ENCODE measurements at places on chromosomes 4 and X. TPM values are rescaled to one million over a fixed set of nuclear protein-coding genes. Genes with fewer than 3 reads are reported as not detected.

GRCh38 chrX:17732138-17732783, 5.0 kb upstream of the SCML1 start:
- no peak for DNase-seq

- no peak for DNase-seq
Observed at GRCh38 chr4:56326363-56326762, 60.9 kb downstream of the AASDH start.

DNA sequence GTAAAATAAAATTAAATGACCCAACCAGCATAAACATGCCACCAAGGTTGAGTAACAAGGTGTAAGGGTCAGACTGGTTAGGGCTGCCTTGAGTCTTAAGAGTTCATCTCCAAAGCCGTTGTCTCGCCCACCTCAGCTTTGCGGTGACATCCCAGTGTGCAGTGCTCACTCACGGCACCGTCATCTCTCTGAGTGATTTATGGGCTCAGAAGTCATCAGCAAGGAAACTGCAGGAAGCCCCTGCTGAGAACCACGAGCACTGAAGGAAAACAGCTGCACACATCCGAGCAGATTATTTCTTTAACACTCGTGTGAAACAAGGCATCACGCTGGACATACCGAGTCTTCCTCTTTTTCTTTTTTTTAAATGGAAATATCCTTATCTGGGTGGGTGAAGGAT, 411.1 kb downstream of the TRIML1 start:
- no peak for DNase-seq

GRCh38 chr4:114659386-114660008, 60.9 kb downstream of the UGT8 start:
- DNase-seq: peak; percentile 56

- no peak for DNase-seq
Observed at GRCh38 chr4:30553706-30554105, 166.5 kb upstream of the PCDH7 start.

DNA sequence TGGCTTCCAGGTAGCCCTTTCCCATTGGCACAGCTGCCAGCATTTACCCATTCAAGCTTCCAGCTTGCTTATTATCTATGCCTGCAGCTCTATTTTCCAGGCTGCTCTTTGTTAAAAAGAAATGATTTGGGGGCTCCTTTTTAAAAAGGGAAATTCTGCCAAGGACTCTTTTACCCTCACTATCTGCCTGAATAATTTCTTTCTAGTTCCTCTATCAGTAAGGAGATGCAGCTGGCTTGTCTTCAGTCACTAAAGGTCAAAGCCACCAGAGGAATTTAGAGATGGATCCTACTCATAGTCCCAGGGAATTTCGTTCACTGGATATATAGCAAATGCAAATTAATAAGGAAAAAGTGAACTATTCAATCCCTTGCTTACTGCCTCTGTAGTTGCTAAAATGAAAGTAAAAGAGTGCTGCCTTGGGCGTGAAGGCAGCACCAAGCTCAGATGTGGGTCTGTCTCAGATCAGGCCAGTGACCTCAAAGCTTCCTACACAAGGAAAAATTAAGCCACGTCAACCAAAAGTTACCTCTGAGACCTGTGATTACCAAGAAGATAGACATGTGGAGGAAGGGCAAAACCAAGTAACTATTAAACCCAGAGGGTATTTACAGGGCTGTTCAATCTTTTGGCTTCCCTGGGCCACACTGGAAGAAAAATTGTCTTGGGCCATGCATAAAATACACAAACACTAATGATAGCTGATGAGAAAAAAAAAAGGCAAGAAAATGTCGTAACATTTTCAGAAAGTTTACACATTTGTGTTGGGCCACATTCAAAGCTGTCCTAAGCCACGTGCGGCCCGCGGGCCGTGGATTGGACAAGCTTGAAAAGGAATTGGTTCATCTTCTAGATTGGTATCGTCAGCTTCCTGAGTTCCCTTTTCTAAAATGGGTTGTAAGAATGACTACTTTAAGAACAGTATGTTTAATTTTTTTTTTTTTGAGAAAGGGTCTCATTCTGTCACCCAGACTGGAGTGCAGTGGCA, 5.3 kb downstream of the ARSF start:
- no peak for DNase-seq

PAGE5 gene
- total RNA-seq: not detected

DNA sequence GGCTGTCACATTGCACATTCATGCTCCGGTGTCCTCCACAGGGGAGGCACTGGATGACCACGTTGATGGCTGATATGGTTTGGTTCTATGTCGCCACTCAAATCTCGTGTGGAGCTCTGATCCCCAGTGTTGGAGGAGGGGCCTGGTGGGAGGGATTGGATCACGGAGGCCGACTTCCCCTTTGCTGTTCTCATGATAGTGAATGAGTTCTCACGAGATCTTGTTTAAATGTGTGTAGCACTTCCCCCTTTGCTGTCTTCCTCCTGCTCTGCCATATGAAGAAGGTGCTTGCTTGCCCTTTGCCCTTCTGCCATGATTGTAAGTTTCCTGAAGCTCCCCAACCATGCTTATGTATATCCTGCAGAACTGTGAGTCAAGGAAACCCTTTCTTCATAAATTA, 22.3 kb upstream of the NAT8L start:
- no peak for DNase-seq

DNA sequence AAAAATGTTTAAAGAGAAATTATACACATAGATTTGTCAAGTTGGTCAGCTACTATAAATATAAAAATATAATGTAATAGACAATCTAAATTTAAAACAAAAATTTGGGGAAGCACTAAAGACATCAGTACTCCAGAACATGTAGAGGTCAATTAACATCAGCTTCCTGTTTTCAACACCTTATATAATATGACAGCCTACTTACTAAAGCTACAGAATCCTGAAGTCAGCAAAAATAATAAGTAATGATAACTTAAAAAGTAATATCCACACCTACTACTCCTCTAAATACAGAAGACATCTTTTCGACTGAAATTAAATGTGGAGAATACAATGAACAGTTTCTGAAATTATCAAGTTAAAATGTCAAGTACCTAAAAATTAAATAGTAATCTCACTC, 118.6 kb downstream of the LRBA start:
- no peak for DNase-seq

DNA sequence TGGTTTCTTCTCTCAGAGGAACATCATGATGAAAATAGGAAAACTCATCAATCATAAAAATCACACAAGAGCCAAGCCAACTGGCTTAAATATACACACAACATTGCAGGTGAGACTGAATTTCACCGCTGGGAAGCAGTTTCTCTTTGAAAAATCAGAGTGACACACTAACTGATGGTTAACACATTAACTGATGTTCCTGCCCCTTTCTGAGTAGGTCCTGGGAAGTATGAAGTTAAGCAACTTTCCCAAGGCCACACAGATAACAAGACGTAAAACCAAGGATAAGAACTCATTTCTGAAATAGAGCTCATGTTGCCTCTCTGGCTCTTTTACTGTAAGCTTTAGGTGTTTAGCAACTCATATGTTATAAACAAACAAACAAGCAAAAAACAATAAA, 813.7 kb upstream of the HS3ST1 start:
- no peak for DNase-seq

- no peak for DNase-seq
Observed at GRCh38 chr4:173319696-173320095, 14.5 kb downstream of the HMGB2 start.

DNA sequence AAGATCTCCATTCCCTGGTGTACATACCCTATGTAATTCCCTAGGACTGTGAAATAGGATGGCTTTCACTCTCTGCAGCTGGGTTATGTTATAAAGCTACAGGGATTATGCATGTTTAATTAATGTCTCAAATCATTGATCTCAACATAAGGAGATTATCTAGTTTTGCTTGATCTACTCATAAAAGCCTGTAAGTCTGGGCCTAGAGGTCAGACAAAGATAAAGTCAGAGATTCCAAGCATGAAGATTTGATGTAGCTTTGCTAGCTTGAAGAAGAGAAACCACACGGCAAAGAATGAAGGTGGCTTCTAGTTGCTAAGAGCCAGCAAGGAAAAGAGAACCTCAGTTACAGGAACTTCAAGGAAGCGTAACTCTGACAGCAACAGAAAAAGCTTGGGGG, 456.9 kb downstream of the CCSER1 start:
- no peak for DNase-seq

RASSF6 gene
- total RNA-seq: 0.66 TPM

SYTL4 gene
- total RNA-seq: 1.2 TPM

DNA sequence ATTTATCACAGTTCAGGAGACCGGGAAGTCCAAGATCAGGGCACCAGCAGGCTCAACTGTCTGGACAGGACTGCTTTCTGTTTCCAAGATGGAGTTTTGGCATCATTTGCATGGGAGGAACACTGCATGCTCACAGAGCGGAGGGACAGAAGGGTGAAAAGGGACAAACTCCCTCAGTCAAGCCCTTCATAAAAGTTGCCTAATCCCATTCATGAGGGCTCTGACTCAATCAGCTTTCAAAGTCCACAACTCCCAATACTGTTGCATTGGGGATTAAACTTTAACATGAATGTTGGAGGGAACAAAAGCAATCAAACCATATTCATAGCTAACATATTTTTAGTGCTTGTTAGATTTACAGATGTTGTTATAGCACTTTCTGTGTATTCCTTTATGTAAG, 158.9 kb upstream of the MAD2L1 start:
- no peak for DNase-seq

GRCh38 chr4:112966701-112967488, 82.6 kb upstream of the ANK2 start:
- DNase-seq: no peak

GRCh38 chr4:145531223-145531622, 49.6 kb downstream of the SMAD1 start:
- no peak for DNase-seq

- DNase-seq: no peak
Observed at GRCh38 chrX:153909980-153910360, 5.5 kb downstream of the AVPR2 start.

DNA sequence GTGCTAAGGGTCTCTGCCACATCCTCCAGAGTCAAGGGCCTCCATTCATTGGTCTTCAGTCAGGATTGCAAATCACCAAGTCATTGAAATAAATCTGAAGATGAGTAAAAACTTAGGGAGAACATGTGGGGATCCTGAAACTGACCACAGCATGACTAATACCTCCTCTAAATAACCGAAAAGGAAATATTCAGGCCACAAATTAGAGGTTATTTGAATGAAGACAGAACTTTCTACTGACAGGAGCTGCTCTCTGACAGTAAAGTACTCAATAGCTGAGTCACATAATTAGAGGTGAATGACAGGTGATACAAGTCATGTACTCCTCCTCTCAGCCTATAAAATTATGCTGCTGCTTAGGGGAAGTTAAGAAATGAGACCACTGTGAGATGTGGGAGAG, 240.2 kb upstream of the F9 start:
- DNase-seq: no peak

DNA sequence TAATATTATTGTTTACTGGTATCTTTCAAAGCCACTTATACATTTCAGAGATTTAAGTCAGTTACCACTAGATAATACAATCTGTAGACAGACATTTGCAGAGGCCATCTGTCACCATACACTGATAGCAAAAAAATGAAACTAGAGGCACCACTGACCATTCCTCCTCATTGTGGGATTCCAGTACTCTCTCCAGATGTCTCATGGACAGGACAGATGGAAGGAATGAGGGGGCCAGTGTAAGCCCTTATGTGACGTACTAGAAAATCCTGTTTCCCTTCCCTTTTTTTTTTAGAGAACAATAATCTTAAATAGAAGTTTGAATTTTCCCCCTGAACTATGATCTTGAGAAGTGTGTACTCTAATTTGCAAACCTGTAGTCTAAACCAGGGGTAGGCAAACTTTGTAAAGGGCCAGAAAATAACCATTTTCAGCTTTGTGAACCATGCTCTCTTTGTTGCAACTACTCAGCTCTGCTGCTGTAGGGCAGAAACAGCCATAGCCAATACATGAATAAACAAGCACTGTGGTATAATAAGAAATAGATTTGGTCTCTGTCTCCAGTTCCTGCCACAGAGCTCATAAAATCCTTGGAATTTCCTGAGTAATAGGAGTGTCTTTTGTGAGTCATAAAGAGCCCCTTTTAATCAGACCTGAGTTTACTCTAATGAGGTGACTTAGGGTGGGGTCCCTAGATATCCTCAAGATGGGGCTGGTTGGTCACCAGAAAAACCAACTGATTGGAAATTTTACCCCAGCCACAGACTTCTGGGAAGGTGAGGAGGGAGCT, 90.4 kb downstream of the MOSPD2 start:
- no peak for DNase-seq

SPANXC gene
- not detected for total RNA-seq

ZAR1 gene
- total RNA-seq: 0.66 TPM

- peak; percentile 56 for DNase-seq
Observed at GRCh38 chrX:69031181-69031580, 134.1 kb downstream of the PJA1 start.

DNA sequence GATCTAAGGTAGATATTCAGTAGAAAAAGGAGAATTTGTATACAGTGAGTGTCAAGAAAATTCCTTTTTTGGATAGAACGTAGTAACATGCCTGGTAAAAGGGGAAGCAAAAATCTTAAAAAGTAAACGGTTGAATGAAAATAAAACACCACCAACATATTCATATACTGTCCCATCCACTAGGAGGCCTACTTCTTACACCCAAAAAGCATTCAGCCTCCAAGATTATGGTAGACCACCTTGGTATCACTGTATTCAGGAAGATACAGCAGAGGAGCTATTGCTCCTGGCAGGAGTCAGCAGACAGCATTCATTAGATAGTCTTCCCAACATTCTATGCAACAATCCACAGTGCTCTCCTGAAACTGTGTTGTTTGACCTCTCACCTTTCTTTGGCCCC, 274.6 kb upstream of the MAGEB2 start:
- no peak for DNase-seq

GRCh38 chr4:22739968-22740367, 47.2 kb downstream of the GBA3 start:
- DNase-seq: no peak

- DNase-seq: peak; percentile 15
Observed at GRCh38 chrX:55715847-55716246, 1.7 kb upstream of the RRAGB start.

GRCh38 chr4:169142391-169142790, 128.4 kb downstream of the SH3RF1 start:
- DNase-seq: no peak

DNA sequence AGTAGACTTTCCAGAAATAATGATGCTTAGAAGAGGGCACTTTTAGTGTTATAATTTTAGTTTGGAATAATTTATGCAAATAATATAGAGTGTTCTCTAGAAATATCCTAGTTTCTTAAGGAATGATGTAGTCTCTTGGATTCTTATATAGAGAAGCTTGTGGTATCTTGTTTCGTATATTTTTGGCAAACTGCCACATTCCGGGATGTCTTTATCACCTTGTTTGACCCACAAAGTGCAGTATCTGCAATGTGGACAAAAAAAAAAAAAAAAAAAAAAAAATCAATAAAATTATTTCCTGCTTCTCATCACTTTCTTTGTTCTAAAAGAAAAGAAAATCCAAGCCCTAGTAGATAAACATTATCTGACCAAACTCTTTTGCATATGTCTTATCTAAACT, 1577.7 kb upstream of the TENM3 start:
- DNase-seq: no peak

DNA sequence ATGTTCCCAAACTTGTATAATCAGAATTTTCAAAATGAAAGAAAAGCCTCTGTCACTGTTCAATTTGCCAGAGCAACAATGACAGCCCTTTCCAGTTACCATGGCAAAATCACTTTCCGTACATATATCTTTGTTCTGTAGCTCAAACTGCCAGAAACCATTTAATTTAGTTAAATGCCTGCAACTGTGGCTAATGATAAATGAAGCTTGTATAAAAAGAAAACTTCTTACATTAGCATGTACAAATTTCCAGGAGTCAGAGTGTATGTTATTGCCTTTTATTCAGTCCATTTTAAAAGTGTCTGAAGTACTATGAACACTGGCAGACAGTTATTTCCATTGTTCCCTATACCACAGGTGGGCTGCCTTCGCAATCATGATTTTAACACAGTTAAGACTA, 30.3 kb downstream of the ARAP2 start:
- no peak for DNase-seq
